ENCODE measurements at places on chromosomes 2 and 18. TPM values are rescaled to one million over a fixed set of nuclear protein-coding genes. Genes with fewer than 3 reads are reported as not detected.

- no peak overlapping the region for H3K4me3 ChIP-seq
- H3K4me1 ChIP-seq, result no peaks in the 10 kb centered on the region
- no peak for DNase-seq
- H3K27ac ChIP-seq, result no peak overlapping the region
Observed at GRCh38 chr2:50820176-50820575, 211.8 kb downstream of the NRXN1 start.

DNA sequence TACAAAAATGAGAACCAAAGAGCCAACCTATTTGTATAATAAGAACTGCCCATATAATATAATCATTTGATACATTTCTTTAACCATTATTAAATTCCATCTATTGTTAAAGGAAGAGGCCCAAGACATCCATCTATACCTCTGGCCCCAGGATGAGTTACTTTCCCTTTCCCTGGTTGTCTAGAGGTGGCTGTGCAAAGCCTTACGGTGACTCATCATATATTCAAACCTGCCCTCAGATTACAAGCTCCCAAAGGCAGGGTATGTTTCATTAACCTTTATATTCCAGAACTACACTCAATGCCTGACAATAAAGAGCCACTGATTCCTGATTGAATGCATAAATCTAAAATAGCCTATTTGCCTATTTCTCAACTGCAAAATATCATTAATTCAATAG lies 105.8 kb upstream of the PID1 start:
- no peaks in the 10 kb centered on the region for H3K36me3 ChIP-seq
- H3K27ac ChIP-seq, result no peak overlapping the region
- H3K4me1 ChIP-seq, result no peaks in the 10 kb centered on the region
- DNase-seq, result no peak
- H3K4me3 ChIP-seq, result no peak overlapping the region
- no peaks in the 10 kb centered on the region for H3K27me3 ChIP-seq

DNA sequence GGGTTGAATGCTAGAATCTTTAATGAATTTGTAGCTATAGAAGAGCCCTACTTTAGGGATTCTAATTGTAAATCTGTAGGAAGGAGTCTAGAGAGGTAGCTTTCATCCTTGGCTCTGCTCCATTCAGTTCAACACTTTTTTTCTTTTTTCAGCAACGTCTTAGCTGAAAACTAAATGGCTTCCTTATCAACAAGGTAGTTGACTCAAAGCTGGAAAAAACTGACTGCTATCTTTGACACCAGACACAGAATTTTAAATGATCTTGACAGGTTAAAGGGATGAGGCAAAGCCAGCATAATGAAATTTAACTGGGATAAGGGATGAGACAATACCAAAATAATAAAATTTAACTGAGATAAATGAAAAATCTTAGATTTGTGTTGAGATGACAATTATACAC lies 54.9 kb downstream of the TMEFF2 start:
- no peak overlapping the region for H3K4me3 ChIP-seq
- DNase-seq, result no peak
- no peak overlapping the region for H3K27ac ChIP-seq
- H3K27me3 ChIP-seq, result no peaks in the 10 kb centered on the region

GRCh38 chr2:226077031-226077430 lies 677.5 kb downstream of the NYAP2 start:
- H3K4me1 ChIP-seq, result no peaks in the 10 kb centered on the region
- no peaks in the 10 kb centered on the region for H3K27me3 ChIP-seq
- no peak overlapping the region for H3K4me3 ChIP-seq
- DNase-seq, result no peak
- H3K36me3 ChIP-seq, result no peaks in the 10 kb centered on the region

DNA sequence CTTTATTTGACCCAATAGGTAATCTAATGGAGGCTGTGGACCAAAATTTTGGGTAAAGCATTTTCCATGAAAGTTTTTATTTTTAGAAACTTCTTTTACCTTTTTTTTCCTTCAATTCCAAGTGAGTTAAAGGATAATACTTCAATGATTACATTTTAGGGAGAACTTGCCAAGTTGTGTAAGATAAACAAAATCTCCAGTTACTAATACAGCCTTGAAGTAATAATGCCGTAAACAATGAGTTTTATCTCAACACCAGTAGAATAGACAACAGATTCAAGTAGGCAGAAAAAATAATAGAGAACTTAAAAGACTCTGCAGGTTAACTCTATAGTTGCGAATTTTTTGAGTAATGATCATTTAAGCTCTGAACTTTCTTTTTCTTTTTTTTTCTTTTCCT lies 807.4 kb downstream of the CNTNAP5 start:
- H3K36me3 ChIP-seq, result no peaks in the 10 kb centered on the region
- no peaks in the 10 kb centered on the region for H3K27me3 ChIP-seq
- no peak for DNase-seq
- no peak overlapping the region for H3K4me3 ChIP-seq

- no peak for DNase-seq
- H3K4me3 ChIP-seq, result no peak overlapping the region
- H3K27ac ChIP-seq, result no peak overlapping the region
- no peaks in the 10 kb centered on the region for H3K4me1 ChIP-seq
- H3K27me3 ChIP-seq, result no peaks in the 10 kb centered on the region
Observed at GRCh38 chr2:63530704-63531279, 57.5 kb downstream of the WDPCP start.

DNA sequence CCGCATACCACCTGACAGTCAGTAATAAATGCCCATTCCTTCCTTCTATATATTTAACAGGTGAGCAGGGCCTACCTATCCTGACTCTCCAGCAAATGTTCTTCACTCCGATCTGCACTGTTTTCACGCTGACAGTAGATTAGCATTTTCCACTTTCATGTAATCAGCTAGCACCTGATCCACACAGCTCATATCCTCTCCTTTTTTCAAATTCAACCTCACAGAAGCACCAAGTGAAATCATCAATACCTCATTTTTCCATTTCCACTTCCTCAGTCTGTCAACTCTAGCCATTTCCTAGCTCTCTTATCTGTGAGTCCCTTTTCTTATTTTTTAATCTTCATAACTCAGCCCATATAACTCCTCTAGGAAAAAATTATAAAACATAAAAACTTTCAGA lies 402.8 kb downstream of the ZEB2 start:
- H3K36me3 ChIP-seq, result no peaks in the 10 kb centered on the region
- no peaks in the 10 kb centered on the region for H3K4me1 ChIP-seq
- no peak overlapping the region for H3K4me3 ChIP-seq
- no peaks in the 10 kb centered on the region for H3K27me3 ChIP-seq
- no peak overlapping the region for H3K27ac ChIP-seq
- no peak for DNase-seq

The ARHGAP25 gene
- total RNA-seq, result 6.7 TPM

The GALNT13 gene
- not detected for total RNA-seq

The FOSL2 gene
- 8.1 TPM for total RNA-seq

All from right lobe of liver (tissue), 6 donors.